ENCODE measurements at places on chromosomes 1 and 21.

DNA sequence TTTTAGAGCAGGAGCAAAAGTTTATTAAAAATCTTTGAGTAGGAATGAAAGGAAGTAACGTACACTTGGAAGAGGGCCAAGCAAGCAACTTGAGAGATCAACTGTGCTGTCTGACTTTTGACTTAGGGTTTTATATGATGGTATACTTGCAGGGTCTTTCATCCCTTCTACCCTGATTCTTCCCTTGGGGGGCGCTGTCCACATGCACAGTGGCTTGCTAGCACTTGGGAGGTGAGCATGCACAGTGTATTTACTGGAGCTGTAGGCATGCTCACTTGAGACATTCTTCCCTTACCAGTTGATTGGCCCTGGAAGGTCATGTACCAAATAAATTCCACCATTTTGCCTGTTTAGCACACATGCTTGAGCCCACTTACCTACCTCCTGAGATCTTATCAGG, 1001.3 kb upstream of the ADGRL2 start:
- DNase-seq = no peak

GRCh38 chr1:108646265-108646647, 14.6 kb downstream of the HENMT1 start:
- DNase-seq = no peak

DNA sequence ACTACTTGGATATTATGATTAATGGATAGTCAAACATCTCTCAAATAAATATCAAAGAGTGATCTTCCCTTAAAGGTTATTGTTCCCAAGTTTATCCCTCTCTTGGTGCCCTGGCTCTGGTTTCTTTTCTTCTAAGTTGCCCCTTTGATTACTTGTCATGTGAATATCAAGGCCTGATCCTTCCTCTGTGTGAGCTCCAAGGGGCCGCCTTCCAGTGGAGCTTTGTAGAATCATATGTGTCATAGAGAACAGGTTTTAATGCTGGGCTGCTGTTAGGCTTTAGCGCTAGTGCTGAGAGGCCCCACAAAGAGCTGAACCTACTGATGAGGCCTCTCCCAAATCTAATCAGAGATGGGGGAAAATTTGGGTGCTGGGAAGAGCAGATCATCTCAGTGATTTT, 25.5 kb downstream of the UCK2 start:
- DNase-seq = no peak

- no peak for DNase-seq
Observed at GRCh38 chr1:199194862-199195261, 556.0 kb downstream of the PTPRC start.

DNA sequence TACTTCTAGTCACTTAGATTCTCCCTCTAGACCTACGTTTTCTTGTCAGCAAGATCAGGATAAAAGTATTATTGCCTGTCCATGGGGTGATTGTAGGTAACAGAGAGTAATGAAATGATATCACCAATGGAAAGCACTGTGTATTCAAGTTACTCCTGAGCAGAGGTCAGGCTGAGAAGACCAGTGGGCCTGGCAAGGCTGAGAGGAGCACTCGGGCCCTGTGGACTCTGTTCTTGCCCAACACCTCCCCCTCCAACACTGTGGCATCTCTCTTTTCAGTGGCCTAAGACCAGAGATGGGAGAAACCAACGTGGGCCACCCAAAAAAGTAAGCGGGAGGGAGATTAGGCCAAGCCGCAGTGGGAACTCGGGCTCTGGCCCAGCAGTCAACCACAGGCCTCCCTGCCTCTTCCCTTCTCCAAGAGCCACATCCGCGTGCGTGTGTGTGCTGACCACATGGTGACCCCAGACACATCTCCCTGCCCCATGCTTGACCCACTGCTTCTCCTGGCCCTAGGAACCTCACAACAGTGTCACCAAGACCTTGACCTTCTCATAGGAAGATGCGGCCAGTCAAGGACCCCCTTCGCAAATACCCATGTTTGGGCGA, 12.3 kb downstream of the RORC start:
- DNase-seq = no peak

- DNase-seq = no peak
Observed at GRCh38 chr1:172851077-172851476, 192.2 kb downstream of the FASLG start.

DNA sequence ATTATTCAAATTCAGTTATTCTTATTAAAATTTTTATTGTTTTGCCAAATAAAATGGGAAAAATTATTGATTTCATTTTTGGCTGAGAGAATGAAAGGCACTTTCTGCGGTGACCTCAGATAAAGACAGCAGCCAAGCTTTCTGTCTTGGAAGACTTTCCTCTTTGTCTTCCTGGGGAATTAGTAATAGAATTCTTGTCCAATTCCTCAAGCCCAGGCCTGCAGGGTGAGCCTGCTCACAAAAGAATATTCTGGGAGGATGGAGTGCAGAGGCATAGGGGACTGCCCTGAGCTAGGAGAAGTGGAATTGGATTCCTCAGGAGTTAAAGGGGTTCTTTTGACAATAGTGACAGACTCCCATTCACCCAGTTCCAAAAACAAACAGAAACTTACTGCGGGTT, 614.5 kb upstream of the ADGRL2 start:
- DNase-seq = no peak

GRCh38 chr21:46069166-46069565, 28.7 kb upstream of the COL6A2 start:
- no peak for DNase-seq

DNA sequence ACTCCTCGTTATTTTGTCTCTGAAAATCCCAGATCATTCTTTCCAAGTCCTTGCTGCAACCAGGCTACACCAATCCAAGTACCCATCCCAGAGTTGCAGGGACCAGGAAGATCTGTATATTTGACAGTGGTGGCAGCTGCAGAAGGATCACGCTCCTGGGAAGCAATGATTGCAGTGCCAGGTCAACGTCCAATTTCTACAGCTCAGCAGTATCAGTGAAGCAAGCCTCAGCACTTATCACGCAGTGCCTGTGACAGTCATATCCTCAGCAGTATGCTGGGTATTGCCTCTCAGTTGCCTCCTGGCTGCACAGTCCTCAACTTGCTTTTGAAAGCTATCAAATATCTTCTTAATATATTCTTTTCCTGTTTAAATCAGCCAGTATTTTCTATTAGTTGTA, 66.7 kb downstream of the BARHL2 start:
- DNase-seq = no peak

DNA sequence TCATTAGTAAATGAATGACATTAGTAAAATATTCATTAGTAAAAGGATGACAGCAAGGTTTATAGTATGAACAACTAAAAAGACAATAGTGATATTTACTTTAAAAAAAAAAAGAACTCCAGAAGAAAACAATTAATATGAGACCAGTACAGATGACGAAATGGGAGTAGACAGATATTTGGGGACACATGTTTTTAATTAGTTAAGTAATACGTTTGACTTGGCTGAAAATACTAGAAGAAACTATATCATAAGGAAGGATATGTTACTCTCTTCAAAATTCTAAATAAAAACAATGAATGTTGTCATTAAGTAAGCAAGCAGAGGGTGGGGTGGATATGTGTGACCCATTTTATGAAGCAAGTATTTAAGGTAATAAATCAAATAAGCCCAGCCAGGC, 61.9 kb downstream of the GPATCH2 start:
- DNase-seq = no peak

GRCh38 chr1:92324784-92325183, 25.9 kb downstream of the RPAP2 start:
- no peak for DNase-seq

GRCh38 chr1:189103956-189104355, 1373.7 kb downstream of the BRINP3 start:
- DNase-seq = no peak

- DNase-seq = no peak
Observed at GRCh38 chr1:178774263-178774662, 49.2 kb downstream of the RALGPS2 start.

DNA sequence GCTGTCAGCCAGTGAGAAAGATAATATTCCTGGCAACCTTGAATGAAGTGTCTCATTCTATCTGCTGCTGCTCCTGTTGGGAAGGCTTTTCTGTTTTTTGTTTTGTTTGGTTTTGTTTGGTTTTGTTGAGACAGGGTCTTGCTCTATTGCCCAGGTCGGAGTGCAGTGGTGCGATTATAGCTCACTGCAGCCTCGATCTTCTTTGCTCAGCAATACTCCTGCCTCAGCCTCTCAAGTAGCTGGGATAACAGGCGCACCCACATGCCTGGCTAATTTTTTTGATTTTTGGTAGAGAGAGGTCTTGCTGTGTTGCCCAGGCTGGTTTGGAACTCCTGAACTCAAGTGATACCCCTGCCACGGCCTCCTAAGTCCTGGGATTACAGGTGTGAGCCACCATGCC, 37.6 kb downstream of the BTG3 start:
- no peak for DNase-seq

GRCh38 chr1:184615301-184615700, 139.4 kb downstream of the EDEM3 start:
- no peak for DNase-seq

DNA sequence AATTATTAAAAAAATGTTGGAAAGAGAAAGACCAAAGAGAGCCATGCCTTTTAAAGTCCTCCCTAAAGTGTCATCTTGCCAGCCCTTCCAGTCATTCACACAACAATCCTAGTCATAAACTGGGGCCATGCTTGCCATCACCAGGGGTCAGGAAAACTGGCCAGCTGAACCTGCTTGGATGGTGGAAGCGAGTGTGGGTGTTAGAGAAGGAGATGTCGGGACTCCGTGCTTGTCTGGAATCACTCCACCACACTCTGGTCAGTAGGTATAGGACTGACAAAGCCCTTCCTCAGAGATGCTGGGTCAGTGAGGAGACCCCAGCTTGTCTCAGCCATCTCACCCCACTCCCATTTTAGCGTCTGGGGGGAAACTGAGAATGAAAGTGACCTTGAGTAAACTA, 3.3 kb upstream of the HAPLN2 start:
- DNase-seq = no peak

All from GM12891 (cell line).